Neural crest cell (in vitro differentiated cells): ENCODE measurements at places on chromosomes 1 and 21.
A peak's percentile ranks its signal among the peaks of the same experiment; 100 is the strongest.

DNA sequence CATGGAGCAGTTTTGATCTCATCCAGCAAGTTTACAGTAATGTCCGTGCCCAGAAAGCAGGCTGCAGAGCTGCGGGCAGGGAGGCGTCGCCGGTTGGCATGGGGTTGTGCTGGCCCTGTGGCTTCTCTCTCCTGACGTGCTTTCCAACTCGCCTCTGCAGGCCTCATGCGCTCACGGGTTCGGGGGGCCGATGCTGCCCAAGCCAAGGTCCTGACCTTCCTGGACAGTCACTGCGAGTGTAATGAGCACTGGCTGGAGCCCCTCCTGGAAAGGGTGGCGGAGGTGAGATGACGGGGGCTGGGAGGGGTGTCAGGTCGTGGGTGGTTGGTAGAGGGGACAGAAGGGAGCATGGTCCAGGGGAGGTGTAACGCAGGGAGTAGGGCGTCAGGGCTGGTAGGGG, 176.1 kb downstream of the GALNT2 start:
- H3K36me3 ChIP-seq = peaks cover 27% of the 10 kb centered on the region
- H3K4me1 ChIP-seq = peaks cover 11% of the 10 kb centered on the region

DNA sequence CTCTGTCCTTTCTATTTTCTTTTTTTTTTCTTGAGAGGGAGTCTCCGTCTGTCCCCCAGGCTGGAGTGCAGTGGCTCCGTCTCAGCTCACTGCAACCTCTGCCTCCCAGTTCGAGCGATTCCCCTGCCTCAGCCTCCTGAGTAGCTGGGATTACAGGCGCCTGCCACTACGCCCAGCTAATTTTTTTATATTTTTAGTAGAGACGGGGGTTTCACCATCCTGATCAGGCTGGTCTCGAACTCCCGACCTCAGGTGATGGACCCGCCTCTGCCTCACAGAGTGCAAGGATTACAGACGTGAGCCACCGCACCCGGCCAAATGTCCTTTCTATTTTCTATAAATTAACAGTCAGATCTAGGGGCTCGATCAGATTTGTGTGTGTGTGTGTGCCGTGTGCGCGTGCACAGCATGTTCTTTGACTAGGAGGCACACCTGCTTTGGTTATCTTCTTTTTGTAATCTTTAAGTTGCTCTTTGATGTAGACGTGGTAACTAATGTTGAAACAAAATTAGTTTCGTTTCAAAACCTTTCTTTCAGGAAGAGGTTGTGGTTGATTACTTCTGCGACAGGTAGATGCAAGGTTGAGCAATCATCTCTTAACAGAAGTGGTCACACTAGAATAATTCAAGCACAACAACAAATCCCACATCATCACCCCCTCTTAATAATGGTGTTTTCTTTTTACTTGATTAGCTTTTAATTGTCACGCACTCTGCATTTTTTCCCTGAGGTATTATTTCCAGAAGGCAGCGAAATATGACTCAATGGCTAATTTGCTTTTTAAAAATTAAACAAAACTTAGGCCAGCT, 779 bp upstream of the DEGS1 start:
- H3K27me3 ChIP-seq = no peaks in the 10 kb centered on the region
- H3K27ac ChIP-seq = peak overlapping the region; percentile 44
- peak overlapping the region; percentile 91 for H3K4me3 ChIP-seq
- H3K4me1 ChIP-seq = peaks cover 28% of the 10 kb centered on the region
- no peak for DNase-seq
- peaks cover 10% of the 10 kb centered on the region for H3K36me3 ChIP-seq

DNA sequence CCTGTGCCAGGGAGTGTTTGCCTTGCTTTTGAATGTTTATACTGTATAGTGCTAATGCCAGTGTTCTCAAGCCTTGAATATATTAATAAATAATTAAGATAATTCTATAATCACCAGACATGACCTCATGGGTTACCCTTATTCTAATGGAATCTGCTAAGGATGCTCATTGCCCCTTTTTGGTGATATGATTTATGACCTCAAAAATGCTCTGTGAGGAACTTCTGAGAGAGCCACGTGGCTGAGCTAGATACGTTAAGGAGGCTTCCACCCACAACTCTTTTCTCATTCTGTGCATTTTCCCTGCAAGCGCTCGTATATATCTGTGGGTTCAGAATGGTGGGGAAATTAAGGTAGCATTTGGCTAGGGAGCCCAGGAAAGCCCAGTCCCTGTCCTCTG, 19.6 kb upstream of the SLC30A1 start:
- no peaks in the 10 kb centered on the region for H3K36me3 ChIP-seq
- no peak for DNase-seq
- no peaks in the 10 kb centered on the region for H3K27me3 ChIP-seq

DNA sequence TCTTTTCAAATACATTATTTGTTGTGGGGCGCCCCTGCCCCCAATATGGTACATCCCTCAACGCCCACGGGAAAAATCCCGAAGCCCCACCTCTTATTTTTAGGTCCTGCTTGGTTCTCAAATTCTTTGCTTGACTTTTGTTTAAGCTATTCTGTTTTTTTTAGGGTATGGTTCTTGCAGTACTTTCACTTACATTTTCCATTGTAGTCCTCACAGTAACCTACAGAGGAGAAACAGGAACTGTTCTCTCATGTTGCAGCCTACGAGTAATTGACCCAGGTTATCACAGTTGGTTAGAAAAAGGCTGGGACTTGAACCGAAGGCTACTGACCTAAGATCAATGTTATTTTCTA, 697 bp upstream of the C21orf91 start:
- H3K4me1 ChIP-seq = peaks cover 21% of the 10 kb centered on the region

DNA sequence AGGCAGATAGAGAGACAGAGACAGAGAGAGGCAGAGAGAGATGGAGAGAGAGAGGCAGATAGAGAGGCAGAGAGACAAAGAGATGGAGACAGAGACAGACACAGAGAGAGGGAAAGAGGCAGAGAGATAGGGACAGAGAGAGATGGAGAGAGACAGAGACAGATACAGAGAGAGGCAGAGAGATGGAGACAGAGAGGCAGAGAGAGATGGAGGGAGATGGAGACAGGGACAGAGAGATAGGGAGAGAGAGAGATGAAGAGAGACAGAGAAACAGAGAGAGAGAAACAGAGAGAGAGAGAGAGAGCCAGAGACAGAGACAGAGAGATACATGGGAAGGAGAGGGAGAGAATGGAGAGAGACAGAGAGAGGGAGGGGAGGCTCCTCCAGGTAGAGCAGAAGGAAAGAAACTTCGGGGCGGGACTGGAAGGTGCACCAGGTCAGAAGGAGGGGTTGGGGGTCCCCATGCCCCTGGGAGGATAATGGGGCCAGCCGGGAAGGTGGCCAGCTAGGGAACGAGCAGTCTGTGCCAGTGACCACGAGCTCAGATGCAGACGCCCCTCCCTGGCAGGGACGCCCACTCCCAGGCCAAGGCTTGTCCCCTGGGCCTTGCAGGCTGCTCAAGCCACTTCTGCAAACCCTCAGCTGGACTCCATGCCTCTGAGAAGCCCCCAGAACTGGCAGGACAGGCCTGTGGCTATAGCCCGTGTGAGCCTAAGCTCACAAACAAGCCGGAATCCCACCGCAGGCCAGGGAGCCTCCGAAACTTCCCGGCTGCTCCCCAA, 3.3 kb downstream of the FNDC10 start:
- H3K4me3 ChIP-seq = no peak overlapping the region
- DNase-seq = no peak
- H3K36me3 ChIP-seq = no peaks in the 10 kb centered on the region
- H3K27ac ChIP-seq = no peak overlapping the region
- no peaks in the 10 kb centered on the region for H3K4me1 ChIP-seq

GRCh38 chr1:235852887-235853286, 13.8 kb downstream of the LYST start:
- H3K27ac ChIP-seq = no peak overlapping the region
- no peaks in the 10 kb centered on the region for H3K4me1 ChIP-seq
- no peaks in the 10 kb centered on the region for H3K36me3 ChIP-seq
- DNase-seq = no peak
- H3K4me3 ChIP-seq = no peak overlapping the region

DNA sequence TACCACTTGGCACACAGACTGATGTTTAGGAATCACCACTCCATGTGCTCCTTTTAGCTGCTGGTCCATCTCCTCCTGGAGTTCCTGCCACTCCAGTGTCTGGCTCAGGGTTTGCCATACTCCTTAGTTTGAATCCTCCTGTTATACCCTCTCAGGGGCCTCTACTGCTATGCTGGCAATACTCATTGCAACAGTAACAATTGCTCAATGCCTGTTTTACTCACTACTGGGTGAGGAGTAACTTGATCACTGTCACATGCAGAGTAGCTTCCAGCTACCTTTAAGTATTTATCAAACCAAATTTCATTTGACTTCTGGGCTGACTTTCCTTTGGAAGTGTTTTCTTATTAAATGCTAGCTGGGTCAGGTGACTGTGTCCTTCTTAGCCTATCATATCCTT, 107.2 kb upstream of the WLS start:
- H3K27ac ChIP-seq = no peak overlapping the region
- DNase-seq = no peak
- no peak overlapping the region for H3K4me3 ChIP-seq
- no peaks in the 10 kb centered on the region for H3K27me3 ChIP-seq
- H3K4me1 ChIP-seq = peaks cover 10% of the 10 kb centered on the region
- no peaks in the 10 kb centered on the region for H3K36me3 ChIP-seq

- no peak overlapping the region for H3K4me3 ChIP-seq
- no peak for DNase-seq
- no peaks in the 10 kb centered on the region for H3K36me3 ChIP-seq
- H3K27ac ChIP-seq = no peak overlapping the region
- H3K4me1 ChIP-seq = no peaks in the 10 kb centered on the region
- no peaks in the 10 kb centered on the region for H3K27me3 ChIP-seq
Measured at GRCh38 chr21:27277110-27277509, 310.2 kb upstream of the ADAMTS5 start.

GRCh38 chr1:220491891-220492290, 36.0 kb upstream of the MARK1 start:
- no peak overlapping the region for H3K4me3 ChIP-seq
- no peaks in the 10 kb centered on the region for H3K27me3 ChIP-seq
- H3K27ac ChIP-seq = no peak overlapping the region
- DNase-seq = no peak
- peaks cover 15% of the 10 kb centered on the region for H3K4me1 ChIP-seq
- no peaks in the 10 kb centered on the region for H3K36me3 ChIP-seq

DNA sequence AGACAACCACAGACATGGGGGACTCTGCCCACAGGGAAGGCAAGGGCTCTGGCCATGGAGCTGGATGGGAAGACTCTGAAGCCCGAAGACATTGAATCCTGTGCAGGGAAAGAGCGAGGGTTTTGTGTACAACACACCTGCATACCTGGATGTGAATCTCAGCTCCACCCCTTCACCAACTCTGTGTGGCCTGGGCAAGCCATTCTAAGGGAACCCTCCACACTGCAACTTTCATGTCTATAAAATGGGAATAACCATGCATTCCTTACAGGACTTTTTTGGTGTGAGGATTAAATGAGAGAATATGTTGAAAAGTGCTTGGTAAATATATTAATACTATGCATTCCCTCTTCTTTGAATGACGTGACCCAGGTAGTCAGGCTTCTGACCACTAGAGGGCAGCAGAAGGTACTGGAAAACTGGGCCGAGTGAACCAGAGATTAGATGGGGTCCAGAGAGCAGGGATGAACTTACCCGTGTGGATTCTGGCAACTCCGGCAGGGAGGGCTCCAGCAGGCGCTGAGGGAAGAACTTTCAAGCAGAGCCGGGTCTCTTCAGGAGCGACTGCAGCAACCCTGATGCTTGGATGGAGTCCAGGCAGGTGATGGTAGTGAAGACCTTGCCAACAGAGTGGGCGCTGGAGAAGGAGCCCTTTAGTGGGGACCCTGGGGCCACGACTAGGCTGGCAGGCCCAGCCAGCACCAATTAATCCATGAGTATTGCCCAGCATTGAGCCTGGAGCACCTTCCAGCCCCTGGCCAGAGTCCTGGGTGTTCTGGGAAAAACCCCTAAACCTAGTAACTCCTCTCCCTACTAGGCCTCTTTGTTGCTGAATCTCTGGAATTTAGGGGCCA, 834 bp upstream of the ELF3 start:
- H3K36me3 ChIP-seq = no peaks in the 10 kb centered on the region
- H3K4me1 ChIP-seq = peaks cover 14% of the 10 kb centered on the region
- no peak overlapping the region for H3K4me3 ChIP-seq
- H3K27ac ChIP-seq = no peak overlapping the region

DNA sequence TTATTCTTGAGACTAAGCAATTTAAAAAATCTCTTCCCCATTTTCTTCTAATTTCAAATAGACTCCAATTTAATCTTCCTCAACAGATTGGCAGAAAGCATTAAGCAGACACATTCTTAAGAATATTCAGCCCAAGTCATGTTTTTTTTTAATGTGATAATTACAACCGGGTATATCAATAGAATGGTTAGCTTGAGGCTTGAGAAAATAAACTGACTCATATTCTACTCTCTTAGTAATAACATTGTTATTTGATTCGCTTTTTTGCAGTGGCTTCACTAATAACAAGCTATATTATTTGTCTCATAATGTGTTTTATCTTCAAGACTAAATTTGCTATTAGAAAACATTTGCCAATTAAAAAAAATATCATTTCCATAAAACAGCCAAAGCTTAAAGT, 488.6 kb upstream of the RGS18 start:
- DNase-seq = no peak
- H3K36me3 ChIP-seq = no peaks in the 10 kb centered on the region
- no peak overlapping the region for H3K4me3 ChIP-seq
- H3K27me3 ChIP-seq = no peaks in the 10 kb centered on the region

GRCh38 chr1:54337928-54338327, 68.3 kb downstream of the SSBP3 start:
- no peak for DNase-seq
- no peaks in the 10 kb centered on the region for H3K27me3 ChIP-seq
- H3K4me3 ChIP-seq = no peak overlapping the region
- peaks cover 54% of the 10 kb centered on the region for H3K4me1 ChIP-seq
- H3K27ac ChIP-seq = no peak overlapping the region

- no peak for DNase-seq
- H3K36me3 ChIP-seq = no peaks in the 10 kb centered on the region
- peak overlapping the region; percentile 92 for H3K4me3 ChIP-seq
Measured at GRCh38 chr1:229557200-229557850, 1.2 kb downstream of the ABCB10 start.

- H3K27me3 ChIP-seq = no peaks in the 10 kb centered on the region
- DNase-seq = no peak
- H3K27ac ChIP-seq = peak overlapping the region; percentile 60
- no peak overlapping the region for H3K4me3 ChIP-seq
- peaks cover 2% of the 10 kb centered on the region for H3K36me3 ChIP-seq
Measured at GRCh38 chr1:165851034-165851658, 23.7 kb downstream of the UCK2 start.

DNA sequence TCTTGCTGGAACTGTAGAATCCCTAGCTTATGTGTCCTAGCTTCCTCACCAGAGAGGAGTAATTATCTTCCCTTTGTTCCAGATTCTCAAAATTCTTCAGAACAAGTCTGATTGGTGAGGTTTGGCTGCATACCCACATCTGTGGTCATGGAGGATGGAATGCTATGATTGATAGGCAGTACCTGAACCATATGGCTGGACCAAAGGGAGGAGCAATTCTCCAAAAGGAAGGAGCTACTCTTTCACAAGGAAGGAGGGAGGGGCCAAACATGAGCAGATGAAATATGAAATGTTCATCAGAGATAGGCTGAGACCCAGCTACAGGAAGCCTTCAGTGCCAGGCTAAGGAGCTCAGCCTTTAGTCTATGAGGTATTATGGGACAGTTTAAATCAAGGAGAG, 5.0 kb upstream of the RNF19B start:
- no peak for DNase-seq
- H3K4me1 ChIP-seq = peaks cover 13% of the 10 kb centered on the region
- no peaks in the 10 kb centered on the region for H3K36me3 ChIP-seq
- H3K4me3 ChIP-seq = peak overlapping the region; percentile 1
